ENCODE measurements at places on chromosomes 2 and 18.

- no peak for DNase-seq
These were observed 568.1 kb downstream of the KCNJ3 start for GRCh38 chr2:155266583-155266982.

DNA sequence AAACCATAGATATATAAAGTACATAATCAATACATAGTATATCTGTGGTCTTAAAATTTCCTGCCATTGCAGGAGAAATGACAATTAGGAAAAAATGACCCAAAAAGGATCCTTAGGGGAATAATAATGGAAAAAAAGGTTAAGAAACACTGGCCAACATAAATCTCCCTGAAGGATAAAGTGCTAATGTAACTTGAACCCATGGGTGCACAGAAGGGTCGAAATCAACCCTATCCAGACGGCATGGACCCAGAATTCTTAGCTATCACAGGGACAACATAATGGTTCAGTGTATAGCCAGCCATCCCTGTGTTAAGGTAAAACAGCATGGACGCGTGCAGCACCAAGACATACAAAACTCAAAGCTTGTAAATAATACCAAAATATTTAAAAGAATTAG is 150.8 kb downstream of the DYM start:
- DNase-seq: no peak

DNA sequence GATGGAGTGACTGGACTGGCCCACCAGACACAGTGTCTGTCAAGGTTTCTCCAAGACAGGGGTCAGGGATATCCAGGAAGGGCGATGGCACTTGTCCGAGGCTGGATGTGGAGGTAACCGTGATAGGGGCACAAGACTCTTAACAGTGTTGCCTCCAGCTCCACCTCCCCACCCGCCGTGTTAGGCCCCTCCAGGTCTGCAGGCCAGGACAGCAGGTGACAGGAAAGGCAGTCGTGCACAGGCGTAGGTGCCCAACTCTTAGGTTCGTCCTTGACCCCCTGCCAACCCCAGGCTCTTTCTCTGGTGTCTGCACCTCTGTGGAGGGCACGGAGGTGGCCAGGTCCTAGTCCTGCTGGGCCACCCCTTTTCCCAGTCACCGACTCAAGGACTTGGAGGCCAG is 10.1 kb downstream of the ITM2C start:
- no peak for DNase-seq

DNA sequence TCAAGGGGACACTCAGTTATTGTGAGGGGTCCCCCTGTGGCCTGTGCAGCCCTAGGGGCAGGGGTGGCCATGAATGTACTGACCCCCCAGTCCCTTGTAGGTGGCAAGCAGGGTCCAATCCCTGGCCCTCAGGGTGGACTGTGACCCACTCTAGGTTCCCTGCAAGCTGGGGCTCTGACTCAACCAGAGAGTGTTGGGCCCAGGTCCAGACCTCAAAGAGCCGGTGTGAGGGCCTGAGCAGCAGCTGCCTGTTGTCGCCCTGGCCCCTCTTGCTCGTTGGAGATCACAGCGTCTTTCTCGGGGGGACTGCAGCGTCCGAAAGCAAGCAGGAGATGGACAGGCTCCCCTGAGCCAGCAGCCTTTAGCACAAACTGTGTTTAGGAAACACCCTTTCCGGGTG is 66.8 kb upstream of the ATG16L1 start:
- DNase-seq: no peak

GRCh38 chr2:5365871-5366461 is 326.2 kb upstream of the SOX11 start:
- no peak for DNase-seq

DNA sequence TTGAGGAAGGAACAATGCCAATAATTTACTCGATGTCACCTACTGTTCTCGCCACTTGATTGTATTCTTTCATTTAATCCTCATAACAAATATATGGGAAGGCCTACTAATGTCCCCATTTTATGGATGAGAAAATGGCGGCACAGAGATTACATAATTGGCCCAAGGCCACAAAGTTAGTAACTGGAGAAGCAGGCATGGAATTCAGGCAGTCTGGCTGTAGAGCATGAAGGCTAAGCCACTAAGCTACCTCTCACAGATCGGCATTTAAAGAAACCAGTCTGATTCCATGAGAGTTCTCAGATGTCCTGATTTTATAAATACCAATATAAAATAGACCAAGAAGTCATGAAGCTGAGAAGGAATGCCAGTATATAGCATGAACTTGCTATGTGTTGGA is 121.8 kb upstream of the EPAS1 start:
- DNase-seq: no peak

GRCh38 chr2:46780411-46780800 is 135.2 kb downstream of the MCFD2 start:
- DNase-seq: no peak

DNA sequence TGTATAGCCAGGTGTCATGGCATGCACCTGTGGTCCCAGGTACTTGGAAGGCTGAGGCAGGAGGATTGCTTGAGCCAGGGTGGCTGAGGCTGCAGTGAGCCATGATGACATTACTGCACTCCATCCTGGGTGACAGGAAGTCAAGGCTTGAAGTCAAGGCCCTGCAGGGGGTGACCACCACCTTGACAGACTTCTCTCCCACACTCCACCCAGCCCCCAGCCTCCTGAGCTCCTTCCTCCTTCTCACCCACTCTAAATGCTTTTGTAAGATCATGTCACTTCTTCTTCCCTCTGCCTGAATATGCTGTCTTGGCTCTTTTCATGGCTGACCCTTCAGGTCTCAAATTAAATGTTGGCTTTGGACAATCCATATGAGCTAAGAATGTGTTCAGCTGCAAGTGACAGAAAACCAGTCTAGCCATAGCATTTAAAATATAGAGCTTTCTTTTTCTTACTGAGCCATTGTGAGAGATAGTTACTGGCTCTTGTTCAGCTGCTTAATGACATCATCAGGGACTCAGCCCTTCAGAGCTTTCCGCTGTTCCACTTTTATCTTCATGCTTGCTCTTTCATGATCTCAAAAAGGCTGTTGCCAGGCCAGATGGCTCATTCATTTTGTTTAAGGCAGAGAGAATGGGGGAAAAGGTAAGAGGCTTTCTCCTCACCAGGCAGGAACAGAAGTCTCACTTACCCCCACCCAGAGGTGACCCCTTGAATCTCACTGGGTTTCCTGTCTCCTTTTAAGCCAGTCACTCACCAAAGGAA is 36.7 kb upstream of the TTC39C start:
- no peak for DNase-seq

DNA sequence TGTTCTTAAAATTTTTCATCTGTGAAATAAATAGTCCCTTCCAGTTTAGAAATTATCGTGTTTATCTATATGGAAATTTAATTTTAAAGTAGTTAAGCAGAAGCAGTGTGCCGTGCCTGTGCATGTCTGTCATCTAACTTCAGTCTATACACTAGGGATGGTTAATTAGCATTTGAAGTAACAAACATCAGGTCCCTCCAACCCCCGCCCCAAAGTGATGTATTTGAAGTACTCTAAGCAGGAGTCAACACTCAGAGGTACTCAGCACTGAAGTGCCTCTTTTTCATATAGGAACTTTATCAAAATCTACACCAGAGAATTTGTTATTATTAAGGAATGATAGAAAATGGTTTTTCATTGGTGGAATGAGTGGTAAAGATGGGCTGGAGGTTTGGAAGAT is 33.0 kb downstream of the LANCL1 start:
- no peak for DNase-seq

DNA sequence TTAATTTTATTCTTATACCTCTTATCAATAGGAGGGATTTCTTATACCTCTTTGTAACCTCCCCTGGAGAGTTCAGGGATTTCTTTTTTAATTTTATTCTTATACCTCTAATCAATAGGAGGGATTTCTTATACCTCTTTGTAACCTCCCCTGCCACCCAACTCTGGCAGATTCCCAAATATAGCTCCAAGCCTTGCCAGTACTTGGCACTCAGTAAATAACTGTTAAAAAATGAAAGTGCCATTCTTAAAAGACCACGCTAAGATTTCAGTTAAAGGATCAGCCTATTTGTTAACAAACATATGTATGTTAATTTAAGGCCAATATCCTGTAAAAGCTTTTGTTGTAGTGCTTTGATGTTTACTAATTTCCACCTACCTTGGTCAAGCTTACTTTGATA is 4.8 kb downstream of the RNF149 start:
- no peak for DNase-seq

GRCh38 chr2:102155703-102156515 is 13.4 kb downstream of the IL1R1 start:
- no peak for DNase-seq

GRCh38 chr2:61924895-61925663 is 19.6 kb downstream of the COMMD1 start:
- DNase-seq: no peak

- no peak for DNase-seq
These were observed 30.5 kb upstream of the TWIST2 start for GRCh38 chr2:238817382-238817781.

DNA sequence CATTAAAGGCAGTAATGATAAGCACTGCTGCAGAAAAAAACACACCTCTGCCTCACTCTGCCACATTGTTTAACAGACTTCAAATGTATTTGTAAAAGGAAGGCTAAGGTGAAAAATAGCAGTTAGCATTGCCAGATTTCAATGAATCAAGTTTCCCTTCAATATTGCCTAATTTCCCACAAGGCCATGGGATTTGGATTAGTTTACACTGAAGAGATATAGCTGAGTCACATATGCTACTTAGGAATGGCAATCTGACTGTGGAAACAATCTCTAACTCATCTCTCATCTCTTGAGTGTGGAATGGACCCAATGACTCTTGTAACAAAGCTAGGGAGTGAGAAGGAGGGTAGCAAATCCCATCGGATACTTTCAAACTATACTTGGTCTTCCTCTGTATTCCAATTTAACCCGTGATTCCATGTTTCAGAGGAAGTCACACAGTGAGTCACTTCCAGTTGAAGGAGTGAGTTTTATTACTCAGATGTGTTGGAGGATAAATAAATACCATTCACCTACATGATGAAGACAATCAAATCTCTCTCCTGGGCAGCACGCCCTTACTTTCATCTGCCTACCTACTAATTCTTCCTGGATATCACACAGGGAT is 5.1 kb downstream of the B4GALT6 start:
- no peak for DNase-seq

DNA sequence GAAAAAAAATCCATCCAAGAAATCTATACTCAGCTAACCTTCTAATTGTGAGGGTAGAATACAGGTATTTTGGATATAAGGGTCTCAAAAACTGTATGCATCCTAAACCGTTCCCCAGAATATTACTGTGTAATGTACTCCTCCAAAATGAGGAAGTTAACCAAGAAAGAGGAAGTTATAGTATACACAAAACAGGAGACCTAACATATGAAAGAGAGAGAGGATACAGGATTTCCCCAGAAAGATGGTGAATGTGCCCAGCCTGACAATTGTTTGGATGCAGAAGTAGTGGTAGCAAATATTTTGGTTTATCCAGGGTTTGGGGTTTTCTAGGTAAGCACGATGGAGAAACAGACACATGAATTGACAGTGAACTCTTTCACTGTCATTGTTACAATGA is 50.6 kb downstream of the GALNT3 start:
- DNase-seq: no peak

GRCh38 chr2:79189465-79189864 is 29.9 kb upstream of the REG3A start:
- DNase-seq: no peak

DNA sequence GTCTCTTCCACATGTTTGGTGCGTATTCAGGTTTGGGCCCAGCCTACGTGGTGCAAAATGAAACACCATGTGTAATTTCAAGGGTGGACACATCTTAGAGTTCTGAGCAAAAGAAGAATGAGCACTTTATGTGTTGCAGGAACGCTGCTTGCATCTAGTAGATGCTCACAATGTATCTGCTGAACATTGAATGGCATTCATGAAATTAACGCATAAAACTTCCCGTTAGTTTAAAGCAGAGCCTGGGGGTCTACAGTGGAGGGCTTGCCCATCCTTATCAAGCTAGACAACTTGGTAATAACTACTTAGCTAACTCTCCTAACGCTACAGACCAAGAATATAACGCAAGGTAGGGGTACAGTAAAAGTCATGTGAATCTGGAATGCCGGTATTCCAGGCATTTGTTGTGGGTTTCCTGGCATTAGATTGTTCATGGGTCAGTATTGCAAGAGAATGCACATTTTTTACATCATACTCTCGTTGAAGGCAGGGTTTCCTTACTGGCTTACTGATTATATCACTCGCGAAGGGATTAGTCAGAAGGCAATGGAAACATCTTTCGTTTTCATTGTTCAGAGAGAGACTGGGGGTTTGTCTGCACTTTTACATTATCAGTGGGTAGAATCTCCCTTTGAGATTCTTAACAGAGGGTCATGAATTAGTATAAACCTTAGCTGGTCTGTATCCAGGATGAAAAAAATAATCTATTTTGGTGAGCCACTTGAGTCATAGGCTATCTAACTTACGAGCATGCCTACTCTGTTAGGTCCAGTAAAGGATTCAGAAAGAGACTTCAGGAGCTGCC is 229.5 kb upstream of the EPAS1 start:
- no peak for DNase-seq

GRCh38 chr2:237532160-237532559 is 34.2 kb upstream of the PRLH start:
- no peak for DNase-seq

GRCh38 chr2:177754492-177754873 is 318.1 kb downstream of the PDE11A start:
- DNase-seq: no peak

- no peak for DNase-seq
These were observed 184.9 kb upstream of the DTNA start for GRCh38 chr18:34525244-34525643.

- no peak for DNase-seq
These were observed 235.0 kb downstream of the IRS1 start for GRCh38 chr2:226564667-226565066.

DNA sequence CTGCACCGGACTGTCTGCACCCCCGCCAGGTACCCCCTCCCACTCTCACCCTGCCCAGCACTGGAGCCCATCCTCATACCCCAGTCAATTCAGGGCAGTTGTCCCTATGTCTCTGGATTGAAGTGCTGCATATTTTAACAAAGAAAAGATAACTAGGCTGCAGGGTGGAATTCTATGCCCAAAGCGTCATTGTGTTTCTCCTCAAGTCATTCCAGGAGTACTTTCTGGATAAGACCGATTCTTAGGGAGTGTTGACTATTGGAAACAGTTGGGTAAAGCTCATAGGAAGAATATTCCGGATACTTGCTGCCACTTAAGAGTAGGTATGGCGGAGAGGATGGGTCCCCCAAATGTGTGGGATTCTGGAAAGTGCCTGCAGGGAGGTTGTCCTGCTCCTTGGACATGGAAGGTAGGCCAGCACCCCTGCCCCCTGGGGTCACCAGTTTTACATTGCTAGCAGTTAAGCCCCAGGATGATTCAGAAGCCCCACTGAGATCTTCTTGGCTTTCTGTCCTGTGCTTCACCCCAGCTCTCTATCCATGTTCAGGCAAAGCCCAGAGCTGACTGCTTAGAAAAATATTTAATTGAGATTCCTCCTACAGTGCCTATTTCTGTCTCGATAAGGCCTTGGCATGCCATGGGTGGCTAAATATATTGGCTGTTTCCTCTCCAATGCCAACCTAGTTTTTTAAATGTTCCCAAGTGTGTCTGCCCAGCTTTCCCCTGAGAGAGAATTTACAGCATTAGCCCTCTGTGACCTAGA is 48.2 kb downstream of the RPL37A start:
- no peak for DNase-seq
